ENCODE measurements at places on chromosomes 5 and 9. TPM values are rescaled to one million over a fixed set of nuclear protein-coding genes. Genes with fewer than 3 reads are reported as not detected.

DNA sequence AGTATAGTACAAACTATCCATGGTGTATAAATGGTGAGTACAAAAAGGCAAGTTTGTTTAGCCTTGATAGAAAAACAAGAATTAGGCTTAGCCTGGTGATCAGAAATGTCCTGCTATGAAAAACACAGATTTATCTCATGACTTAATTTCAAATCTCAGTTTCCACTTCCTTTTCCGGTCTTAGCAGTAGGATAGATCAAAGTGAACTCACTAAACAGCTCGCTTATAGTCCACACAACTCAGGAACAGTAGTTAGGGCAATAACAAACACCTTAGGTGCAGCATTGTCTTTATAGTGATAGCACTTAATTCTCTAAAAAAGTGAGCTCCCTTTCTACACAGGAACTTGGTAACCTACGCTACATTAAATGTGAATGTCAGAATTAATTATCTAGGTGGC, 11.4 kb downstream of the GOLGA1 start:
- no peak for DNase-seq

GABRA1 gene
- total RNA-seq, result not detected

DNA sequence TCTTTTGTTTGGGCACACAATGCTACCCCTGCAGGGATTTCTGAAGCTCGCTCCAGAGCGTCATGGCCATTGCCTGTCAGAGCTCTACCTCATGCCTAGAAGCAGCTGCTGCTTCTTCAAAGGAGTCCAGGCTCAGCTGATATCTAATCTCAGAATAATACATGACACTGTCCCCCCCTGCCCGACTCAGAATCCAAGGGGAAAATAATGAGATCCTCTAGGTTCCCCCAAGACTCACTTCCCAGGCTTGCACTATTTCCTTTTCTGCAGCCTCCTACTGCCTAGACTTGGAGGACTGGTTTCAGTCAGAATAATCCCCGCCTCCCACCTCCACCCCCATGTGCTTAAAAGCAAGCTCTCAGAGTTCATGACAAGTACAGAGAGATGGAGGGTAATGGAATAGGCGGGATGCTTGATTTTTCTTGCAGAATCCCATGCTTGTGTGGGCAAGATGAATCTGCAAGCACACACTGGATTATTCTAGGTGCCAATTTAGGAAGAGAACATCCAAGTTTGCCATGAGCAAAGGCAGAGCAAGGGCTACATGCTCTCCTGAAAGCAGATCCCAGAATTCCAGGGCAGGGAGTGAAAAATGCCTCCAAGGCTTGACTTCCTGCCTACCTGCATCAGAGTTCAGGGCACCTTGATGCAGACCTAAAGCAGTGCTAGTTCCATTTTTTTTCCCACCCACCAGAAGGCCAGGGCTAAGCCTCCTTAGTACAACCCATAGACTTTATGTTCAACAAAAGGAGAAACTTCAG, 97.4 kb upstream of the IFNK start:
- DNase-seq, result no peak

GRCh38 chr9:90103771-90104170, 499.0 kb downstream of the GADD45G start:
- no peak for DNase-seq

DNA sequence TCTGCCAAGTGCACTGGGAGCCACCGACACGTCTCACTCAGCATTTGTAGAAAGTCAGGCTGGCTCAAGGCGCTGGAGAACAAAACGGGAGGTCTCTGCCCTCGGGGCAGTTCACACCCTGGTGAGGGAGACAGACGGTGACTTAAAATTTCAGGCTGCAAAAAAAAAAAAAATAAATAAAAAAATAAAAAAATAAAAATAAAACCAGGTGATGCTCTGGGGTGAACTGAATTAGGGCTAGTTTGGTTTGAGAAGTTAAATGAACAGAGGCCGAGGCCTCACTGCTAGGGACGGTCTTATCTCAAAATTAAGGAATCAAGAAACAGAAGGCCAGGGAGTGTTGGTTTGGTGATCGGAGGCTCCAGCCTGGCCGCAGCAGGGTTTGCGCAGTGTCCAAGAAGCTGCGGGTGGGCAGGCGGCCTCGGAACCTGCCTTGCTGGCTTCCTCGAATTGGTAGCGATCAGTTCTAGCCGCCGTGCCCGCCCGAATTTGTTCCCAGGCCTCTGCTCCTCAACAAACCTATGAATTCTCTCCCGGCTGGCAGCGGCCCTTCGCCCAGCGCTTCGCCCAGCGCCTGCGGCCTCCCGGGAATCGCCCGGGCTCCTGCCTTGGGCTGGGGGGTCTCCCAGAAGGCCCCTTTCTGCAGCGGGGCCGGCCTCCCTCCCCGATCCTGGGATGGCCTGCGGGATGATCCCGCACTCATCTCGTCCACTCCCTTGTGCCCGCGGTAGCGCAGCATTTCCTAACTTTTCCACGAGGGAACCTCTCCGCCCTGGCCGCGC, 1.5 kb downstream of the NKX2-5 start:
- no peak for DNase-seq

Measured in stomach (tissue), 19 donors.